Activated naive CD4-positive, alpha-beta T cell (primary cell): ENCODE measurements at places on chromosomes 6 and 20.

GRCh38 chr6:4606821-4607704, 169.1 kb upstream of the CDYL start:
- DNase-seq = no peak

- DNase-seq = no peak
These were observed 885 bp downstream of the MTCL3 start for GRCh38 chr6:127518191-127518709.

GRCh38 chr6:13383328-13384163, 55.2 kb upstream of the TBC1D7 start:
- DNase-seq = no peak

DNA sequence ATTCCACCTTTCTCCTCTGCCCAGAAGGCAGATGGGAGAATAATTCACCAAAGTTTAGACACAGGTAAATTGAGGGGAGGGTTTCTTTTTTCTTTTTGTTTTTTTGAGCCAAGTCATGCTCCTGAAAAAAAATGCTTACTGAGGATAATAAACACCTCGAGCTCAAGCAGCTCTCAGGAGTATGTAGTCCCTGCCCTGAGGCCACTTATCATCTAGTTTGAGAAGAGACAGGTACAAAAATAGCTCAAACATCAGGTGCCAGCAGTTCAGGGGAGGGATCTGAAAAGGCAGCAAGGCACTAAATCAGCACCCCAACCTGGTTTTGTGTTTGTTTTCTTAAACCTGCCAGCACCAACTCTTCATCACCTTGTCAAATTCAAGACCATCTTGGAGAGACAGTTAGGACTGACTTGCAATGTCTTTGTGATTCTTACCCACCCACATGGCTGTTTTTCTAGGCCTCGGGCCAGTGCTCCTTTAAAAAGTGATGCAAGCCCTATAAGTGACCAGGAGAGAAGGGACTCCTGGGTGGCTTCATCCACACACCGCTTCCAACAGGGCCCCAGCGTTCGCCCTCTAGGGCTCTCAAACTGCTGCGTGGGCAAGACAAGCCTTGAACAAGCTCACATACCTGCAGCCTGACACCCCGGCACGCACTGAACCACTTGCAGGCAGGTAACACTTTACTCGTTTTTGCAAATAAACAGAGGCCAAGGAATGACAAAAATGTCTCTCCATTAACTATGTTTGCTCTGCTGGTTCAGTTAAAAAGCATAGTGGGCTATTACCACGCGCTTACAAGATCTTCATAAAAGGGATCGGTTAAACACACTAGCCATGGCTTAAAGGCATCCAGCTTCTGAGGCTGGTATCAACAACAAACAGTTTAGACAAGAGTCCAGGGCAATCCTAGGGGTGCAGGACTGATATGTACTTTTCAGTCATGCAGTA, 13.9 kb downstream of the JAG1 start:
- DNase-seq = no peak

GRCh38 chr6:114284281-114284680, 58.5 kb downstream of the HS3ST5 start:
- no peak for DNase-seq

- no peak for DNase-seq
These were observed at the start of gene NR2E1 for GRCh38 chr6:108165714-108166663. Gene NR2E1 (plus strand): TSS chr6:108166022. CDS start chr6:108166766, 744 bp downstream.
